ENCODE measurements at places on chromosomes 2 and 18.

DNA sequence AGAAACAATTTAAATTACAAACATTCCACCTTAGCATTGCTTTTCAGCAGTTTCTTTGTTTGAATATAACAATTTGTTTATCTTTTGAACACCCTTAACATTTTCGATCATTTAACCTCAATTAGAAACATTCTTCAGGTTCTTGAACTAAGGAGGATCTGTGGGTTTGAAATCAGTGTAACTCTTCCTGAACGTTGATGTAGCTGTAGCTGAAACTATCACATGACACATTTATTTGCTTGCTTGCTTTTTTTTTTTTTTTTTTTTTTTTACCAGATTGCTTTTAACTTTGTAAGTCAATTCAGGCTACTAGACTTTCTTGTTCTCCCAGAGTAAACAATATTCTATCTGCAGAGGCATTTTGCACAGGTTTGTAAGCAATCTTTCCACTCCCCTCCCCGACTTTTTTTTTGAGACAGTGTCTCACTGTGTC, 47.6 kb downstream of the GPD2 start:
- DNase-seq, result no peak

GRCh38 chr2:39991298-39991697, 212.2 kb upstream of the THUMPD2 start:
- no peak for DNase-seq

DNA sequence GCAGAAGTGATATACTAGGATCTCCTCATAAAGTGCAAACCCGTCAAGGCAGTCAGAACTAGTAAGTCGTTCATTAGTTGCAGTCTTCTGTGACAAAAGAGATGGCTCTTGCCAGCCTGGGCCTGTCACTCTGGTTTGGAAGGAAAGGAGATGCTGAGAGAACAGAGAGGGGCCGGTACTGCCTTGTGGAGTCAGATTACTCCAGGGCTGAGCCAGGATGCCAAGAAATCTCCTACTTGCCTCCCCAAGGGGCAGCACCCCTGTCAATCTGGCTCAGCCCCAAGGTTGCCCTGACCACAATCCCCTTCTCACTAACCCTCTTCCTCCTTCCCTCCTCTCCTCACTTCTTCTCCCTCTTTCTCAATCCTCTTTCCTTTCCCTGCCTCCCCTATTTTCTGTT, 62.9 kb upstream of the ASPRV1 start:
- no peak for DNase-seq

- no peak for DNase-seq
Observed at GRCh38 chr2:71060871-71061270, 7.6 kb upstream of the NAGK start.

GRCh38 chr2:42755191-42755880, 8.6 kb downstream of the OXER1 start:
- DNase-seq, result no peak

DNA sequence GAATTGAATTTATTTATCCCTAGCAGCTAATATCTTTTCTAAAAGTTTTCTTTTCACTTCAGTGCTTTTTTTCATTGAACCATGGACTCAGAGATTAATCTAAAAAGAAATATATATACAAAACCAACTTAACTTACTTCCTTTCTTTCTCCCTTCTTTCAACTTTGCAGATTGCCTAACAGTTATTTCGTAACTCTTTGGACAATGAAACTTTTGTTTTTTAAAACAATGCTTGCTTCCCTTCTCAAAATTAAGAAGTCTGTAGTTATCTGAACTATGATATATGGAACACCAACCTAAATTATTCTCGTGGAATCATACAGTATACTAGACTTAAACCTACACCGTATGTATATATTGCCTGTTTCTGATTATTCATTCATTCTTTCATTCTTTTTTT, 62.9 kb downstream of the MIB1 start:
- DNase-seq, result no peak

GRCh38 chr2:231007286-231008098, 11.6 kb downstream of the SPATA3 start:
- DNase-seq, result no peak

GRCh38 chr2:658426-658825, 18.8 kb downstream of the TMEM18 start:
- no peak for DNase-seq

GRCh38 chr18:10973567-10974203, 175.7 kb downstream of the PIEZO2 start:
- DNase-seq, result no peak

GRCh38 chr18:23550898-23551297, 35.4 kb downstream of the NPC1 start:
- DNase-seq, result no peak

DNA sequence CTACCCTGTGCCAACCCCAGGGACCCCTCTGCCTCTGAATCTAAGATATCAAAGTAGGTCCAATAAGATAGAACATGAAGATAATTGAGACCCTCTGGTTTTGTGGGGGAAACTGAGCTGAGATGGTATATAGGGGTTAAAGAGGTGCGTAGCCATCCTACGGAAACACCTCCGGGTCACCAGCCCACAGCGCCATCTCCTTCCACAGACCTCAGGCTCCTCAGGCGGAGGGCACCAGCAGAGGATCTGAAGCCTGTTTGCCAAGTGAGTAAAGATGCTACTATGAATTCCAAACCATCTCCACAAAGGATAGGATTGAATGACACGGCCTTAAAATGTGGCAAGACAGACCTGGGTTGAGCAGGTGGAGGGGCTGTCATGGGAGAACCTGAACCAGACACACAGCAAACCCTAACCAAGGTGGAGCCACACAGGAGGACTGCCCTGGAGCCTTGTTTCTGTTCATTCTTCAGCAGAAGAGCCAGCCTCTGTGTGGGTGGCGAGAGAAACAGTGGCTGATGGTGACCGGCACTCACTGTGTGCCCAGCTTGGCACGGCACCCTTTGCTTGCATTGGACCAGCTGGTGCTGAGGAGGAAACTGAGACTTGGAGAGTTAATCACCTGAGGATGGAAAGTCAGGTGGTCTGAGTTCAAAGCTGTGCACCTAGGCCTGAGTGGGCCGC, 10.2 kb downstream of the GBX2 start:
- no peak for DNase-seq

DNA sequence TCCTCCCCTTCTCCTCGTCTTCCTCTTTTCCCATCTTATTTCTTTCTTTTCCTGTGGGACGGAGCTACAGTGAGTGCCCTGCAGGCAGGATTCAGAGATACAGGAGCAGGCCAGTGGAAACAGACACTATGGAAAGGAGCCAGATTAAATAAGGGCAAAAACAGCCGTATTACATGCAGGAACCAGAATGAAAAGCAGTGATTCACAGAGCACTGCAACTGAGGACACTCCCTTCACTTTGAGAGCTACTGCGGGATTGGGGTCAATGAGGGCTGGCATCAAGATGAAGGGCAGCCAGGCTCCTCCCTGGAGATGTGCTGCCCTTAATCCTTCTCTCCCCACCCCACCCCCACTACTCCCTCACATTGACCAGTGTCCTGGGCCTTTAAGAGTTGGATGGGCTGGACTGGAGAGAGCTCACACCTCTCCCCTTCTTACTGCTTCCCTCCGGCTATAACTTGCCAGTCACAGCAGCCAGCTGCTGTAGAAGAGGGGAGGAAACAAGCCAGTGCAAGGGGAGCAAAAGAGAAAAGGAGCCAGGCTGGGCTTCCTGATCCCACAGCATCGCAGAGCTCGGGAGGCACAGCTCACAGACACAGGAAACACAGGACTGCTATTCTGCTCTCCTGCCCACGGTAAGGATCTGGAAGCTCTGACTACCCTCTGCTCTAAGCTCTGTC, at the start of gene PLCD4:
TSS of gene PLCD4 (plus strand) at position 464 of the 680 bp plus-strand sequence. CDS start 7,841 bp downstream, outside the sequence.
- no peak for DNase-seq

GRCh38 chr2:241763551-241764274, 12.9 kb upstream of the GAL3ST2 start:
- DNase-seq, result no peak

GRCh38 chr2:67465623-67466022, 68.5 kb downstream of the ETAA1 start:
- DNase-seq, result no peak

DNA sequence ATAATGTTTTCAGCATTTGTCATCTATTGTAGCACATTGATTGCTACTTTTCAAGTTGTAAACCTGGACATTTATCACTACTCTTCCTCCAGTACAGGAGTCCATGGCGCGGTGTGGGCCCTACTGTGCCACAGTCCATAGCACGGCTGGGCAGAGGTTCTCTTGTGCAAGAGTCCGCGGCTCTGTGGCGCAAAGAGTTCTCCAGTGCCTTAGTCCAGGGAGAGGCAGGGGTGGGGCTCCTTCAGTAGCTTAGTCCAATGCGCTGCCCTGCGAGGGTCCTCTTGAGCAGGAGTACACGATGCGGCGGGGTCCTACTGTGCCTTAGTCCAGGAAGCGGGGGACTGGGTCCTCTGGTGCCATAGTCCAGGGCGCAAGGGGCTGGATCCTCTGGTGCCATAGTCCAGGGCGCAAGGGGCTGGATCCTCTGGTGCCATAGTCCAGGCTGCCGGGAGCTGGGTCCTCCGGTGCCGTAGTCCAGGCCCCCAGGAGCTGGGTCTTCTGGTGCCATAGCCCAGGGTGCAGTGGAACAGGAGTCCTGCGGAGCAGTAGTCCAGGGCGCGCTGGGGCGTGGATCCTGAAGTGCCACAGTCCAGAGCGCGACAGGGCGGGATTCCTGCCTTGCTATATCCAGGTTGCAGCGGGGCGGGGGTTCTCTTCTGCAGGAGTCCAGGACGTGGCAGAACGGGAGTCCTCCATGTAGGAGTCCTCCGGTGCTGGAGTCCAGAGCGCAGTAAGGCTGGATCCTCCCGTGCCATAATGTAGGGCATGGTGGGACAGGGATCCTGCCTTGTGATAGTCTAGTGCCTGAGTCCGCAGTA, 129.3 kb downstream of the CCDC74A start:
- DNase-seq, result no peak

GRCh38 chr2:68733365-68733764, 1.2 kb upstream of the ARHGAP25 start:
- DNase-seq, result no peak

DNA sequence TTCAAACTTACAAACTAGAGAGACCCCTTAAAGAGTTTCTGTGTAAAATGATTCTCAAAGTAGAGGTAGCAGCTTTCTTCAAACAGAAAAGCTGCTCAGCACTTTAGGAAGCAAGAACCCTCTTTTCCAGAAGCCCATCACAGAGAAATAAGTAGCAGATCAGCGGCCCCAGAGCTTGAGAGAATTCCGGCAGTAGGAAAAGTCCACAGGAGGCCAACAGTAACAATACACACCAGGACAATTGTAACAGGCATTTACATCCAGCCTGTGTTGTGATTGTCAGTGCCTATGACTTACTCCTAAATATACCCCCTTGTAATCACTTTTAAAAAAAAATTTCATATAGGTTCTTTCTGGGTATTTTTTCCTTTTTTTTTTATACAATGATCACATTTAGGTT, 161.4 kb upstream of the ACVR2A start:
- no peak for DNase-seq

DNA sequence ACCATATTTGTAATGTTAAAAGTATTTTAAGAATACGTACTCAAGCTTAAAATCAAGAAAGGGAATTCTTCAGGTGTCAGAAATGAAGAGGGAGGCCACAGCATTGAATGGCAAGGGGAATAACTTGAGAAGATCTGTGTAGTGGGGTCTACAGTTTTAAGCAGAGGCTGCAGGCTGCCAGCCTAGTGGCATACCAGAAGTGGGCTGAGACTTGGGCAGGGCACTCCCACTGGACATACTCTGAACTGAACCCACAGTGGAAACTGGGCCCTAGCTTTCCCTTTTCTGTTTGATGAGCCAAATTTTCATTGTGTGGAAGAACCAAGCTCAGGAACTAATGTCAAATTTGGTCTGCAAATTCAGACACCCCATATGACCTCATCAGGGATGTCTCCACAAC, 238.8 kb downstream of the PTPRM start:
- no peak for DNase-seq

GRCh38 chr2:240603846-240604245, 17.3 kb downstream of the CAPN10 start:
- DNase-seq, result no peak

DNA sequence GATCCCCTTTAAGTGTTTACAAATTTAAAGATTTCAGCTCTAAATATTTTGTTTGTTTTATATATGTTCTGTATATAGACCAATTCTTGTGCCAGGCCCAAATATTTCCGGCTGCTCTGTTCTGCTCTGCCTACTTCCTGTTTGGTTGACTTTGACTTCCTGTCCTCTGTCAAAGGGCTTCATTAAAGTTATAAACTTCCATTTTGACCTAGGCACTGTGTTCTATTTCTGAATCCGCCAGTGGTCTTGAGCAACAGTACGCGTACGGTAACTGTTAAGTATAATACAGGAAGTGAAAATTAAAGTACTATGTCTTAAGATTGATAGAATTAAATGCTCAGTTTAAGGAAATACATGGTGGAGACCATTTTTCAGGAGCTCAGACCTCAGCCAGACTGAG, 13.5 kb upstream of the REL start:
- peak; percentile 23 for DNase-seq

- DNase-seq, result no peak
Observed at GRCh38 chr18:44807766-44808165, 127.1 kb downstream of the SETBP1 start.

DNA sequence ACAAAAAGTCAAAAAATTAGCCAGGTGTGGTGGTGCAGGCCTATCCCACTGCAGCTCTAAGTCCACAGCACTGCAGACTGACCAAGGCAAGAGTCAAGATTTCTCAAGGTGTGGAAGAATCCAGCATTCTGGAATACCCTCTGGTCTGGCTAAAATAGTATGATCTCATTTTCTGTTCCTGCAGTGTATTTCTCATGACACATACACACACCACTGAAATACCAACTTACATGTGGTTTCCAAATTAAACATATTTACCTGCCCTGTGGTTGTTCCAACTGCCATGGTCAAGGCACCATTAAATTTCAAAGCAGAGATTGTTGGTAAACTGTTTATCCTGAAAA, 30.9 kb downstream of the NOL10 start:
- no peak for DNase-seq

DNA sequence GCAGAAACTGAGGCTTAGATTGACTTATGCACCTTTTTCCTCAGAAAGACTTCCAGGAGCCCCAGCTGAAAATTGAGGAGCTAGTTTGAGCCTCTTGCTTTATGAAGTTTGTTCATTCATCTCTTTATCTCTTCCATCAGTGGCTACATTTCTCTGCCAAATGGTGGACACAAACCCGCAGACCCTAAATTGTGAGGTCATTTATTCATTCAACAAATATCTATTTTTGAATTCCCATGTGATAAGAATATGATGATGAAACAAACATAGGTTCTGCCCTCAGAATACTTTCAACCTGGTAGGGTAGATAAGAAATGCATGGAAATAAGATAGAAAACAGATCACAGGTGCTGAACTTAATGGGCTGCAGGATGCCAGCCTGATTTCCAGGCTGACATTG, 309.4 kb downstream of the TNS1 start:
- DNase-seq, result no peak

DNA sequence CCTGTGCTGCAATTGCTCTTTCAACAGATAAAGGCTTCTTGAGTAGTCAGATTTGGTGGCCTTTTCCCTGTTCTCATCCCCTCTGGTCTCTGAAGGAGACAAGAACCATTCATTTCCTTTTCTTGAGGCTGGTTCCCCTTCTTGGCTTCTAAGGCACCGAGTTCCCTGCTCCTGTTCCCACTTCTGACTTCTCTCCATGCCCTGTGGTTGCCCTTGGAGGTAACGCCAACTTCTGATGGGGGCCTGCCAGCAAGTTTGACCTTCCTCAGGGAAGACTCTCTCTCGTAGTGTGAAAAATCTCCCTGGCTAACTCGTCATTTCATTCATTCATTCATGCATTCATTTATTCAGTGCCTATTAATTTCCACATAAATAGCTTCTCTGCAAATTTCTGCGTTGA, 302.4 kb upstream of the SOX11 start:
- no peak for DNase-seq
